ENCODE measurements at places on chromosomes 7 and 10. TPM values are rescaled to one million over a fixed set of nuclear protein-coding genes. Genes with fewer than 3 reads are reported as not detected.

The POLL gene
- 14.5 TPM for total RNA-seq

The FAM25G gene
- total RNA-seq: not detected

The GPR15LG gene
- total RNA-seq: not detected

The MAT1A gene
- under 0.01 TPM for total RNA-seq

The CACNB2 gene
- 1.2 TPM for total RNA-seq

The TMEM229A gene
- not detected for total RNA-seq

The LIPK gene
- total RNA-seq: not detected

The TMEM225B gene
- total RNA-seq: 0.50 TPM

The SGCE gene
- total RNA-seq: 87.5 TPM

The SLC29A3 gene
- 1.8 TPM for total RNA-seq

The PTPRE gene
- 1.7 TPM for total RNA-seq

The OR2A5 gene
- not detected for total RNA-seq

The DYDC2 gene
- not detected for total RNA-seq

The MPP7 gene
- total RNA-seq: 0.29 TPM

The GIMAP6 gene
- total RNA-seq: 0.15 TPM

The SPDYE6 gene
- 0.15 TPM for total RNA-seq

The AMPH gene
- 7.8 TPM for total RNA-seq

The MNX1 gene
- total RNA-seq: not detected

The LANCL2 gene
- 18.9 TPM for total RNA-seq

The ANXA8 gene
- 0.15 TPM for total RNA-seq

The CALML5 gene
- not detected for total RNA-seq

The LRRN3 gene
- total RNA-seq: 3.2 TPM

The CABCOCO1 gene
- 1.7 TPM for total RNA-seq

The PTER gene
- 12.5 TPM for total RNA-seq

Data from smooth muscle cell of trachea (primary cell).